Uterus (tissue), 4 donors: ENCODE measurements at places on chromosomes 16 and 17.

- no peaks in the 10 kb centered on the region for H3K27me3 ChIP-seq
- H3K36me3 ChIP-seq, result no peaks in the 10 kb centered on the region
- H3K27ac ChIP-seq, result peak overlapping the region; percentile 23
- DNase-seq, result no peak
- no peak overlapping the region for H3K4me3 ChIP-seq
- H3K4me1 ChIP-seq, result peaks cover 10% of the 10 kb centered on the region
These were observed 30.0 kb downstream of the EEF2K start for GRCh38 chr16:22235839-22236745.

- H3K27me3 ChIP-seq, result no peaks in the 10 kb centered on the region
- no peaks in the 10 kb centered on the region for H3K4me1 ChIP-seq
- no peak for DNase-seq
- H3K27ac ChIP-seq, result no peak overlapping the region
- H3K36me3 ChIP-seq, result no peaks in the 10 kb centered on the region
- H3K4me3 ChIP-seq, result no peak overlapping the region
These were observed 151.8 kb downstream of the BANP start for GRCh38 chr16:88103011-88103410.

- no peak overlapping the region for H3K4me3 ChIP-seq
- no peaks in the 10 kb centered on the region for H3K36me3 ChIP-seq
- no peaks in the 10 kb centered on the region for H3K27me3 ChIP-seq
- H3K4me1 ChIP-seq, result no peaks in the 10 kb centered on the region
- H3K27ac ChIP-seq, result no peak overlapping the region
- no peak for DNase-seq
These were observed 83.2 kb downstream of the NTN1 start for GRCh38 chr17:9104370-9105041.

- H3K27me3 ChIP-seq, result no peaks in the 10 kb centered on the region
- H3K36me3 ChIP-seq, result no peaks in the 10 kb centered on the region
- DNase-seq, result no peak
- no peaks in the 10 kb centered on the region for H3K4me1 ChIP-seq
- H3K27ac ChIP-seq, result no peak overlapping the region
These were observed 114.4 kb downstream of the SDR42E1 start for GRCh38 chr16:81896902-81897301.

DNA sequence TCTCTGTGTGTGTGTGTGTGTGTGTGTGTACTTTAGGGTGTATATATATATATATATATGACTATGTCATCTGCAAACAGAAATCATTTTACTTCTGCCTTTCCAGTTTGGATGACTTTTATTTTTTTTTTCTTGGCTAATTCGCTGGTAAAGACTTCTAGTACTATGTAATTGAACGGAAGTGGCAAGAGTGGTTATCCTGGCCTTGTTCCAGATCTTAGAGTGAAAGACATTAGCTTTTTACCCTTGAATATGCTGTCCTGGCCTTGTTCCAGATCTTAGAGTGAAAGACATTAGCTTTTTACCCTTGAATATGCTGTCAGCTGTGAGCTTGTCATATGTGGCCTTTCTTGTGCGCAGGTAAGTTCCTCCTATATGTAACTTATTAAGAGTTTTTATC, 72.7 kb upstream of the MYOCD start:
- H3K4me1 ChIP-seq, result no peaks in the 10 kb centered on the region
- H3K27ac ChIP-seq, result no peak overlapping the region
- H3K4me3 ChIP-seq, result no peak overlapping the region
- H3K27me3 ChIP-seq, result no peaks in the 10 kb centered on the region

DNA sequence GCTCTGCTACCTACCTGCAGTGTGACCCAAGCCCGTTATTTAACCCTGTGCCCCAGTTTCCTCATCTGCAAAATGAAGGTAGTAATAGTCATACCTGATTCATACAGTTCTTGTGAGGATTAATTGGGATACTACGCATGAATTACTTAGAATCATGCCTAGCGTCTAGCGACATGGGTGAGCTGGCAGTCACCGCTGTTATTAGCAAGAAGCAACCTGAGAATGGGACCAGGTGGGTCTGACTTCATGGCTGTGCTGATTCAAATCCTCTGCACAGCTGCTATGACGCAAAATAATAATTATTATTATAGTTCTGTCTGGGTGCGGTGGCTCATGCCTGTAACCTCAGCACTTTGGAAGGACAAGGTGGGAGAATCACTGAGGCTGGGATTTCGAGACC, 7.9 kb downstream of the SOCS1 start:
- no peaks in the 10 kb centered on the region for H3K27me3 ChIP-seq
- no peak for DNase-seq
- no peaks in the 10 kb centered on the region for H3K36me3 ChIP-seq
- H3K4me3 ChIP-seq, result no peak overlapping the region
- H3K27ac ChIP-seq, result no peak overlapping the region

DNA sequence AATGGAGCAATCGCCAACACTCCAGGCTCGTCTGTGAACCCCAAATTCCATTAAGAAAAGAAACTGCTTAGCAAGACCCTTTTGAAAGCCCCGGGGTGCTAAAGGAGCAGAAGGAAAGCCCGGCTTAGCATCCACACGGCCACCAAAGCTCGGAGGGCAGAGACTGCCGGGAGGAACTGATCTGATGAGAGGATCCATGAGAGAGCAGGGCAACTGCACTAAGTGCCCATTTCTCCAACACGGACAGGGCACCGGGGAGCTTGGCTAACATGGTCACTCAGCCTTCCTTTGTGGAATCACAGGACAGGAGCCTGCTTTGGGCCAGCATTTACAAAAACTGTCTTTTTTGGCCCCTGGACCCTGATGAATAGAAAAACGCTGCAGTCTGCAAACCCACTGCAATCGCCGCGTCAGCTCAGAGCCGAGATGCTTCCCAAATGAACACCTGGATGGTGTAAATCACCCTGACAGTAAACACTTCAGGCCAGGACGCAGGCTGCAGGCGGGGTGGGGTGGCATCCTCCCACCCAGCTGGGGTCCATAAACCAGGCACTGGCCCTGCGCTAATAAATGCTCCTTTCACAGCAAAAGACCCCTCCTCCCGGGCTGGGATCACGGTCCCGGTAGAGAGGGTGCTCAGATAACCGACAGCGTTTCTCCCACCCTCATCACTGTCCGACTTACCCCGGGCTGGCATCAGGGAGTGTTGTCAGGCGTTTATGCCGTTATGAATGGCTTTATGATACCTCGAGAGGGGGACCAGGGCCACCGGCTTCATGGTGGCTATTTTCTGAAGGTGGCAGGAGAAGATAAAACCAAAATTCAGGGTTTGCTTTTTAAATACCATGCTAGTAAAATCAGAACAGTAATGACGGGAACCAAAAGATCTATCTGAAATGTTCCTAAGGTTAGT, 299.5 kb downstream of the IRF8 start:
- no peak for DNase-seq
- no peaks in the 10 kb centered on the region for H3K4me1 ChIP-seq
- no peak overlapping the region for H3K4me3 ChIP-seq
- no peaks in the 10 kb centered on the region for H3K27me3 ChIP-seq
- H3K36me3 ChIP-seq, result no peaks in the 10 kb centered on the region
- no peak overlapping the region for H3K27ac ChIP-seq

- DNase-seq, result peak; percentile 81
- H3K27ac ChIP-seq, result peak overlapping the region; percentile 66
- peaks cover 5% of the 10 kb centered on the region for H3K4me1 ChIP-seq
- no peaks in the 10 kb centered on the region for H3K36me3 ChIP-seq
- H3K4me3 ChIP-seq, result no peak overlapping the region
These were observed 36.8 kb downstream of the ASPA start for GRCh38 chr17:3512505-3513171.

- H3K36me3 ChIP-seq, result no peaks in the 10 kb centered on the region
- H3K4me3 ChIP-seq, result no peak overlapping the region
- H3K27me3 ChIP-seq, result no peaks in the 10 kb centered on the region
- peaks cover 3% of the 10 kb centered on the region for H3K4me1 ChIP-seq
- DNase-seq, result peak; percentile 26
- H3K27ac ChIP-seq, result peak overlapping the region; percentile 11
These were observed 2.4 kb upstream of the ACSF2 start for GRCh38 chr17:50423553-50424159.

GRCh38 chr17:42979511-42980273, at the start of gene PTGES3L:
Gene PTGES3L (minus strand): TSS chr17:42980080. CDS start chr17:42980053, 27 bp downstream.
- H3K36me3 ChIP-seq, result no peaks in the 10 kb centered on the region
- peak within 1 kb of the TSS; percentile 58 for H3K27ac ChIP-seq
- no peaks in the 10 kb centered on the region for H3K27me3 ChIP-seq
- H3K4me1 ChIP-seq, result no peaks in the 10 kb centered on the region
- H3K4me3 ChIP-seq, result peak within 1 kb of the TSS; percentile 87

- peaks cover 4% of the 10 kb centered on the region for H3K4me1 ChIP-seq
- no peaks in the 10 kb centered on the region for H3K27me3 ChIP-seq
- no peaks in the 10 kb centered on the region for H3K36me3 ChIP-seq
- H3K4me3 ChIP-seq, result peak overlapping the region; percentile 67
- DNase-seq, result peak; percentile 49
These were observed 677 bp downstream of the SNTB2 start for GRCh38 chr16:69187446-69188235.

- H3K36me3 ChIP-seq, result no peaks in the 10 kb centered on the region
- DNase-seq, result no peak
- no peak overlapping the region for H3K27ac ChIP-seq
- no peaks in the 10 kb centered on the region for H3K27me3 ChIP-seq
- H3K4me3 ChIP-seq, result no peak overlapping the region
These were observed 43.3 kb upstream of the ULK2 start for GRCh38 chr17:19911033-19911432.

DNA sequence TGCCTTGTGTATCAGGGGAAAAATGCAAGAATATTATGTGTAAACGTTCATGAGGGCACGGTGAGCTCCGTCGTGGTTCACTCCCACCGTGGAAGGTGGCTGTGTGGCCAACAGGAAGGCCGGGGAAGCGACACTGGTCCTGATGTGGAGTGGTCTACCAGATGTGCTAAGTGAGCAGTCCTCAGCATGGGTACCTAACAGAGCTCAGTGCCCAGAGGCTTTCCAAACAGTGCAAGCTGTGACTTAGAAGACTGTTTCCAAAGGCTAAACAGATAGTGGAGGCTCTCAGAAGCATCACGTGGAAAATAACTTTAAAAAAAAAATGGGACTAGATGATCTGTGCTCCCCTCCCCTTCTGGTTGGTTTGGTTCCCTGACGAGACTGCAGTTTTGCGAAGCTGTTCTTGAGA, 199.3 kb upstream of the CHMP6 start:
- peak; percentile 39 for DNase-seq
- no peaks in the 10 kb centered on the region for H3K27me3 ChIP-seq
- H3K4me1 ChIP-seq, result peaks cover 7% of the 10 kb centered on the region
- no peaks in the 10 kb centered on the region for H3K36me3 ChIP-seq

DNA sequence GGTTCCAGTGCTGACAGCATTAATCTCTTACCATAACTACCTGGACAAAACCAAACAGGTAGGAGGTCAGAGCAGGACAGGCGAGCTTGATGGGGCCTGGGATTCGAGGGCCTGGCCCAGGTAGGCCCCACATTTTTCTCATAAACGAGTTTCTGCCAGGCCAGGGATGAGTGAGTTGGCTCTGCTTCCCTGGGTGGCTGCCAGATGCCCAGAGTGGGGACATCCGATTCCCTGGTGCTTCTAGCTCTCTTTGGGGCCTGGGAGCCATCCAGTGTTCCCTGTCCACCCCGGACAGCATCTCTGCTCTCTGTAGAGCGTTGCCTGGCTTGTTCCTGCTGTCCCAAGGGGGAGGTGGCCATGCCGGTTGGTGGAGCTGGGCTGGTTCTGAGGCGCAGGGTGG, 25.1 kb downstream of the TSC2 start:
- no peaks in the 10 kb centered on the region for H3K36me3 ChIP-seq
- no peaks in the 10 kb centered on the region for H3K4me1 ChIP-seq
- no peaks in the 10 kb centered on the region for H3K27me3 ChIP-seq
- no peak overlapping the region for H3K4me3 ChIP-seq
- no peak overlapping the region for H3K27ac ChIP-seq

DNA sequence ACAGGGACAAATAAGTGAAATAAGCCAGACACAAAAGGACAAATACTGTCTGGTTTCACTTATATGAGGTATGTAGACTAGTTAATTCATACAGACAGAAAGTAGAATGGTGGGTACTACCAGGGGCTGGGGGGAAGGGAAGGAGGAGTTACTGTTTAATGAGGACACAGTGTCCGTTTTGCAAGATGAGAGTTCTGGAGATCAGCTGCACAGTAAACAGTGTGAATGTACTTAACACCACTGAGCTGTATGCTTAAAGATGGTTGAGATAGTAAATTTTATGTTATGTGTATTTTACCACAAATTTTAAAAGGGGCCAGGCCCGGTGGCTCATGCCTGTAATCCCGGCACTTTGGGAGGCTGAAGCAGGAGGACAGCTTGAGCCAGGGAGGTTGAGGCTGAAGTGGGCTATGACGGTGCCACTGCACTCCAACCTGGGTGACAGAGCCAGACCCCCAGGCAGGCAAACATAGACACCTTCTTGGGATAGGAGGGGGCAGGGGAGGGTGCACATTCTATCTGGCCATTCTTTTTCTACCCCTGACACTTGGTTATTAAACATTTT, 23.5 kb downstream of the LRRC75A start:
- no peaks in the 10 kb centered on the region for H3K4me1 ChIP-seq
- no peak for DNase-seq
- H3K4me3 ChIP-seq, result no peak overlapping the region
- H3K36me3 ChIP-seq, result no peaks in the 10 kb centered on the region

DNA sequence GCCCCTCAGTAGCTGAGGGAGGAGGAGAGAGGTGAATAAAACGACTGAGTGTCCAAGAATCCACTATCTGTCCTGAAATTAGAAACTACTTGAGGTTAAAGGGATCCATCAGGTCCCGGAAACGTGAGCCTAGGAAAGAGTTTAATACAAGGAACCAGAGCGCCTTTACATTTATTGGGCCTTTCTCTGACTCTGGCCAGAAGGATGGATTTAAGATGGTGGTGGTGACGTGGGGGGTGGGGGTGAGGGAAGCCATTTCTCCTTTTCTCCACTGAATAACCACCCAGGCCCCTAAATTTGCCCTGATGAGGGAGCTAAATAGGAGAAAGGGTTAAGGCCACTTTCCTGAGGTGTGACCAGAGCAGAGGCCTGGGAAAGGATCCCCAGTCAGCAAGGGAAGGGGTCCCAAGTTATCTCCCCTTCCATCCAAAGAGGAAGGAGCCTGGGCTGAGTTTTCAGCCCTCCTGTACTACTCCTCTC, 1.0 kb upstream of the HOXB9 start:
- H3K4me1 ChIP-seq, result peaks cover 15% of the 10 kb centered on the region
- peaks cover 82% of the 10 kb centered on the region for H3K27me3 ChIP-seq
- H3K36me3 ChIP-seq, result no peaks in the 10 kb centered on the region
- H3K27ac ChIP-seq, result no peak overlapping the region
- no peak for DNase-seq
